ENCODE measurements at places on chromosomes 11 and 22.

- no peak for DNase-seq
Observed at GRCh38 chr22:42969348-42969975, 45.5 kb downstream of the PACSIN2 start.

DNA sequence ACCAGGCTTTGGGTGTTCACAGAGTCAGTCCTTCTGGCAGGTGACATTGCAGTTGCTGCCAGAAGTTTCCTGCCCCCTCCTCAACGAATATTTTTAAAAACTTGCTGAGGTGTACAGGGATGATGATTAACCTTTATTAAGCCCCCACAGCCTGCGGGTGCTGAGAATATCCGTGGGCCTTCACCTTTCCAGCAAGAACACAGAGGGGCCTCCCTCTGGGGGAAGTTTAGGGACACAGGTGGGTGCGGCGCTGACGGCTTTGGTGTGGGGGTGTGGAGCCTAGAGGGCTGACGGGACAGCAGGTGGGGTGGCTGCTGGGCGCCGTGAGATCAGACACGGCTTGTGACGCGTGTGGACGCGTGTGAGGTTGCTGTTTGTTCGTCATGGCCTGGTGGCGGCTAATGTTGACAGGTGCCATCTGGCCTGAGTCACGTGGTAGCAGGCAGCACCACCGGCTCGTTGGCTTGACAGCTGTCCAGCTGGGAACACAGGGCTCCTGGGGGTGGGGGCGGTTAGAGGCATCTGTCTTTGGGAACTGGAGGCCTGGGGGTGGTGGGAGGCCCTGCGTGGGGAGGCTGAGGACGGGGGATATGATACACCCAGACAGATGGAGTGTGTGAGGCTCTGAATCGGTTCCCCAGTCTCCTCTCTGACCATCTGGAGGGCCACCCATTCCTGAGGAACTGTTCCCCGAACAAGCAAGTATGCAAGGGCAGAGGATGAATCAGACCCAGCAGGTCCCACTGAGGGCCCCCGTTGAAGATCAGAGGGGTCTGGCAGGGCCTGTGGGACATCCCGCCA lies 12.5 kb upstream of the LRRC10B start:
- DNase-seq: no peak

- no peak for DNase-seq
Observed at GRCh38 chr11:69663326-69663725, 11.8 kb downstream of the LTO1 start.

DNA sequence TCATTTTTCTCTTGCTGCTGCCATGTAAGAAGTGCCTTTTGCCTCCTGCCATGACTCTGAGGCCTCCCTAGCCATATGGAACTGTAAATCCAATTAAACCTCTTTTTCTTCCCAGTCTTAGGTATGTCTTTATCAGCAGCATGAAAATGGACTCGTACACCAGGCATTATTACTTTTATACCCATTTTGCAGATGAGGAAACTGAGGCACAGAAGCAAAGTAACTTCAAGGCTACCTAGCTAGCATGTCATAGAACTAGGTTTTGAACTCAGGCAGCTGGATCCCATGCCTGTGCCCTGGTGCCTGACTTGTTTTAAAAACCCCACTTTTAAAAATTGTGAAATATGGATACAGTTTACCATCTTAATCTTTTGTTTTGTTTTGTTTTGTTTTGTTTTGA lies 25.8 kb downstream of the KIAA1671 start:
- DNase-seq: no peak

DNA sequence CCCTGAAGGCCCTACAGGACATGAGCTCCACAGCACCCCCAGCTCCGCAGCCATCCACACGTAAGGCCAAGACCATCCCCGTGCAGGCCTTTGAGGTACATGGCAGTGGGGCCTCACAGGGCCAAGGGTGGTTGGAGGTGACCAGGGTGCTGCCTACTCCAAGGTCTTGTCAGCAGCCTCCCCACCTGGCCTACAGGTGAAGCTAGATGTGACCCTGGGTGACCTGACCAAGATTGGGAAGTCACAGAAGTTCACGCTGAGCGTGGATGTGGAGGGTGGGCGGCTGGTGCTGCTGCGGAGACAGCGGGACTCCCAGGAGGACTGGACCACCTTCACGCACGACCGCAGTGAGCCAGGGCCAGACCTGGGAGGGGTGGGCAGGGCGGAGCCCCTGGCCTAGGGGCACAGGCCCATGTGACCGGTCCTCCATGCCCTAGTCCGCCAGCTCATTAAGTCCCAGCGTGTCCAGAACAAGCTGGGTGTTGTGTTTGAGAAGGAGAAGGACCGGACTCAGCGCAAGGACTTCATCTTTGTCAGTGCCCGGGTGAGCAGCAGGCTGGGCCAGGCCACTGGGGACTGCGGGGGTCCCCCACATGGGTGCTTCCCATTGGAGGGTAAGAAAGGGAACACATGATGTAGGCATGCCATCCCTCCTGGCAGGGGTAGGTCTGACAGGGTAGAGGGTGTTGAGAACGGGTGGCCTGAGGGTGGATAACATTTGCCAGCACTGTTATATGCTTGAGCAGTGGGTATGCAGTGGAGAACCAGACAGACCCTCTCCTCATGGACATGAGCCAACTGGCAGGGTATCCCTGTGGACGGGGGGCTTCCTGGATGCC lies 5.6 kb downstream of the INPPL1 start:
- DNase-seq: no peak
